Renal cortical epithelial cell (primary cell): ENCODE measurements at places on chromosomes 7 and 10.
A peak's percentile ranks its signal among the peaks of the same experiment; 100 is the strongest.

- DNase-seq: no peak
Measured at GRCh38 chr10:103613616-103614015, 120.1 kb downstream of the NEURL1 start.

DNA sequence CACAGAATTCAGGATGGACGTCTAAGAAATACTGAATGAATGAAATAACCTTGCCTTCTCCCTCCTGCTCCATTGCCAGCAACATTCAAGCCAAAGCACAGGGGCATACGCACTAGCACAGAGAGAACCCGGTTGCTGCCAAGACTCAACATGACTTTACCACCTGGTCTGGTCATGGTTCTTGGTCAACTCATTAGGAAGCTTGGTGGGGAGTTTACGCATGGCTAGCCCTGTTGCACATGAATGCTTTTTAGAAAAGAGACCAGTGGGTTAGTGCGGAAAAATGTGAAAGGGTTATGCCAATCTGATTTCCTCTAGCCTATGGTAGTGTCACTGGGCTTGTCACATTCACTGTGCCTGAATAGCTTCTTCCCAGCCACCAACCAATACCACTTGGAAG is 187.6 kb upstream of the NEBL start:
- peak; percentile 39 for DNase-seq

DNA sequence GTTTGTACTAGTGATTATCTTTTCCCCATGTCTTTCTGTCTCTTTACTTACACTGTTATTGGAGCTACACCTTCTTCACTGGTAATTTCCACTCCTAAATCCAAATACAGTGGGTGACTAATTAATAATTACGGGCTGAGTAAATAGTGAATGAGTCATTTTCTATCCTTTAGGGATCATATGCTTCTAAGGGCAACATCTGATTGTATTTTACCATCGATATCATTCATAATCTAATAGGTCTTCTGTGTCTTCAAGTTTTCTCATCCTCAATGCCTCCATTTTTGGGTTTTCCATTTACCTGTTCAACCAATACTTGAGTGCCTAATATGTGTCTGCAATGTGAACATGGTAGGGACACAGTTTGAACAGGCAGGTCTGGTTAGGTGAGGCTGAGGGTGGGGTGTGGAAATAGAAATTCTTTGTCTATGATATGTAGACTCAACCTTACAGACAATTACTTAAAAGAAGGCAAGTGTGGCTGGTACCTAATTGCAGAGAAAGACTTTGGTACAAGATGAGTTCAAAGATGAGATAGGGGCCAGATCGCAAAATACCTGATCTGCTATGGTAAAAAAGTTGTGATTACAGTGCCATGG is 5.9 kb upstream of the DHX32 start:
- peak; percentile 46 for DNase-seq

DNA sequence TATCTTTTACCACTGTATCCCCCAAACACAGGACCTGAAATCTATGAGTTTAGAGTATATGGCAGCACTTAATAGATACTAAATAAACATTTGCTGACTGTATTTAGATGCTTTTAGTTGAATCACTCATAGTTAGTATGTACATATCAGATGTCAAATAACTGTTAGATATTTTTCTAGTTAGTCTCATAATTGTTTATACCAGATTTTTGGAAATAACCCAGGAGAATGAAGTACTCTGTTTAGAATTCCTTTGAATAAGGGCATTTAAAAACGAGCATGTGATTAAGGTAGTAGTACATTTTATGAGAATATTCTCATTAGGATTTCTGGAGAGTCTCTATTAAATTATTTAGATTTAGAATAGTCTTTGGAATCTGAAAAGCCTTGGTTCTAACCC is 22.3 kb upstream of the ZEB1 start:
- no peak for DNase-seq

DNA sequence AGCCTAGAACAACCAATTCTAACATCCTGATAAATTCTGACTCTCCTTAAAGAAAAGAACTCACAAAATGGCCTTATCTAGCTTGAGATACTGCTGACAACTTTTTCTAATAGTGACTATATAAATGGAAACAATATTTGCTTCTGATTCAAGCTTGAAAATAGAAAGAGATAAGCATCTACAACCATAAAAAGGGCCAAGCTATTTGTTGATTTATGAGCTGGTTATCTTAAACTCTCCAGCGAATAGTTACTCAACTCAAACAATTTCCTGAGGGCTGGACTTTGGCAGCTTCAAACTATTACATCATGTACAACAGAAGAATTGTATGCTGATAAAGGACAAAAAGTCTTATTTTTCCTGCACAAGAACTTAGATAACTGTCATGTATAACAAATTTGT is 4.6 kb downstream of the USP54 start:
- peak; percentile 67 for DNase-seq

DNA sequence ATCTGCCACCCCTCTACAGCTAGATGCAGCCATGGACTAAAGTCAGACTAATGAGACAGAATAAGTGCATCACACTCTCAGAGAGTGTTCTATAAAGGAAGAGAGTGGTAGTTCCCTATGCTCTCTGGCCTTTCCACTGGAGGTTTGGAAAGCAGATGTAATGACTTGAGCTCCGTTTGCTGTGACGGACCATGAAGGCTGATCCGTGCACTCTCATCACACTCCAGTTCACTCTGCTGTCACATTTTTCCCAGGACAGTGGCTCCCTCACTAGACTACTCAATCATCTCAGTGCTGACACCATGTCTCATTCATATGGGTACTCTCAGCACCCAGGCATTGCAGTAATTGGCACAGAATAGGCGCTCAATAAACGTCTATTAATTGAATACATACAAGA is 20.4 kb downstream of the TRDMT1 start:
- DNase-seq: no peak

DNA sequence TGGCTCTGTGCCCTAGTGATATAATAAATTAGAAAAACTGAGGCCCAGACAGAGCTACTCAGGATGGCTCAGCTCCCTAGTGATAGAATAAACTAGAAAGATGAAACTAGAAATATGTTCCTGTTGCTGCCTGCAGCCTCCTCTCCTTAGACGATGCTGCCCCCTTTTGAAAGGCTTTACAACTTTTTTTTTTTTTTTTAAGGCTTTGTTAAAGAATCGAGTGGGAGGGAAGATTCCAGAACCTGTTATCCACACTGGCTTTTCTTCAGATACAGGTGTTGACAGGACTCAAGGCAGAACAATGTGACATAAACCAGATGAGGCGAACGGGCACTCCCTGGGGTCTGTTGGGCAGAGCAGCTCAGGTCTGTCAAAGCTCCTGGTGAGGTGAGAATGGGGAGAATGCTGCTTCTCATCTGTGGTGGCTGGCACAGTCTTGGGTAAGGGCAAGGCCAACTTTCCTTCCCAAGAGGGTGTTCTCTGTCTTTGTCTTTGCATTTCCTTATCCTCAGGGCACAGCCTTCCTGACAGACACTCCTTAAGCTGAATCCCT is 175.1 kb downstream of the COBL start:
- peak; percentile 45 for DNase-seq

DNA sequence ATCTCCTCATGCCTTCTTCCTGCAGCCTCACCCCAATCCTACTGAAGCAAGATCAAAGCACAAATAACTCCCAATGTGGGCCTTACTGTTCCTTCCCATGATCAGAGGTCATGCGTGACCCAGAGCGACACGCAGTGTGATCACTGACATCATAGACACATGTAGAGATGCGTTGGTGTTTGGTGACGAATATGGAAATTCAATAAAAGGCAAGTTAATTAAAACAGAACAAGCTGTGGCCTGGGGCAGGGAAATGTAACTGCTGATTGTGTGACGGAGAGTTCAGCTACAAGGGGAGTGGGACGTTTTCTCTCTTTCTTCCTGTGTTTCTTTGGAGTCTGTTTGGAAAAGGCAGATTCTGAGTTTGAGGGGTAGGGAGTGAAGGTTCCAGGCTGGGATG is 34.8 kb upstream of the CARD11 start:
- DNase-seq: peak; percentile 50

DNA sequence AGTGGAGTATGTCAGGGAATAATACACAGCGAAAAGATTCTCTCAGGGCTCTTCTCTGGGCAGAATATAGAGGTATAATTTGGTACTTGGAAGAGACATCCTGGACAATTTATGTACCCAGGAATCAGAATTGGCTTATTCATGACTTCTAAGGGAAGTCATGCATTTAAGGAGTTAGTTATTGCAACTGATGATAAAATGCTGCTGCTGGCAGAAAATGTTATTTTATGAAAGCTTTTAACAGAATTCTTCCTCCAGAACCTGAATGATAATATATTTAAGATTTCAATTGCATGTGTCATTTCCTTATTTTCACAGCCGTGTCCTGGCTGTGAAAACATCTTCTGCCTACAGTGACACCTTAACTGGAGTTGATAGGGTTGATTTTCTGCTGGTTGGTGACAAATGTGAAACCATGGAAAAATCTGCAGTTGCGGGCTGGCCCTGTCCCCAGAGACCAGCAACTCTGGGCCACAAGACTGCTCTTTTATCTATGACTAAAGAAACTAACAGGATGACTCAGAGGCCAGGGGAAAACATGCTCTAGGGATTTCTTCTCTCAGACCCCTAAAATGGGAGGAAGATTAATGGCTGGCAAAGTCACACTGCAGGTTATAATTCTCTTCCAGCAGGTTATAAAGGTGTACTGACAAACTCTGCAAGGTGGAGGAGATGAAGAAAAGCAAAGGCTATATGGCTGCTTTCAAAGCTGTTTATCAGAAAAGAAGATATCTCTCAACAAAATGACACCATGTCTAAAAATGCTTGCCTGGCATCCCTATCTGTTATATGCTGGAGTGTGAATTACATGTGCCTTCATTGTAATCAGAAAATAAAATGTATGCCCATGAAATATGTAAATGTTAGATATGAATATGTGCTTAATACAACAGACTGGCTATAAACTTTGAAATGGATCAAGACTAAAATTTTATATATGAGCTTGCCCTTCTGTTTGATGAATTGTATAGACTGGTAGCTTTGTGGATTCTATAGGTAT is 12.1 kb upstream of the TRUB1 start:
- peak; percentile 59 for DNase-seq

DNA sequence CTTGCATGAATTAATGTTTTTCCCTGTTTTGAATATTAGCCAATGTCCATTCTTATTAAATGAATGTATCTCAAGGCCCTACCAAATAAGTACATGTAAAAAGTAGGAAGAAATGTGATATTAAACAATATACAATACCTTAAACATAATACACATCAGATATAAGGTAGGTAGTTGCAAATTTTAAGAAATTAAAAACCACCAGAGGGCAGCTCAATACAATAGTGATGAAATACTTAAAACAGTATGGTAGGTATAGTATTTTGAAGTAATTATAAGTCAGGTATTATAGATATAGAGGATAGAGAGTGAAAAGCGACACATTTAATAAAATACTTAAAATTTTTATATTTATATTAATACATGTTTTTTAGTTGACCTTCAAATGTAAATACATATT is 43.6 kb upstream of the CDK14 start:
- peak; percentile 25 for DNase-seq

DNA sequence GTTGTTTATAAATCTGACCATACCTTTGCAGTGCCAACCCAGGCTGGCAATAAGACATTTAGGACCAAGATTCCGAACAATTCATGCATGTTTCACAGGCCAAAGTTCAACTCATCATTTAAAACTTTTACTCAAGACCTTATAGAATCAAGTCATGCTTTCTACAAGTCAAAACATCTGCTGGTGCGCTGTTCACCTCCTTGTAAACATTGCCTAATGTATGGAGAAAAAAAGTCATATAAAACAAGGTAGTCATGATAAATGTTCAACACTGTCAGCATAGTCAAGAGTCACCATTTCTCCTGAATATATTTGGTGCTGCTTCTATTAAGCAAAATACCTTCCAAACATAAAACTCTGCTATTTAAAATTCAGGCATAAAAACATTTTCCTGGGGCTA is 42.1 kb upstream of the AHR start:
- no peak for DNase-seq

DNA sequence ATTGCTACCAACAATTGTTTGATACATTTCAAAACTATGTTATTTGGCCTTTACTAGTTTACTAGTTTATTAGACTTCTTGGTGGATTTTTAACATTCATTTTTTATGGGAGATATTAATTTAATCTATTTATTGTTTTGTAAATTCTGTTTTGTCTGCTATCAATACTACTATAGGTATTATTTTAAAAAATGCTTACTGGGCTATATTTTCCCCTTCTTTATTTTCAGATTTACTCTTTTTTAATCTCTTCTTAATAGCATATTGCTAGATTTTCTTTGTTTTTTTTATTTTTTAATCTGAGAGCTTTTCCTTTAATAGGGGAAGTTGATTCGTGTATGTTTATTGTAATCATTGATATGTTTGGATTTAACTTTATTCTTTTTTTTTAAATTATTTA is 147.5 kb downstream of the CDK14 start:
- DNase-seq: no peak

GRCh38 chr10:128316925-128317324 is 190.7 kb upstream of the MKI67 start:
- no peak for DNase-seq

- DNase-seq: no peak
Measured at GRCh38 chr7:122262246-122262645, 42.3 kb downstream of the FEZF1 start.

DNA sequence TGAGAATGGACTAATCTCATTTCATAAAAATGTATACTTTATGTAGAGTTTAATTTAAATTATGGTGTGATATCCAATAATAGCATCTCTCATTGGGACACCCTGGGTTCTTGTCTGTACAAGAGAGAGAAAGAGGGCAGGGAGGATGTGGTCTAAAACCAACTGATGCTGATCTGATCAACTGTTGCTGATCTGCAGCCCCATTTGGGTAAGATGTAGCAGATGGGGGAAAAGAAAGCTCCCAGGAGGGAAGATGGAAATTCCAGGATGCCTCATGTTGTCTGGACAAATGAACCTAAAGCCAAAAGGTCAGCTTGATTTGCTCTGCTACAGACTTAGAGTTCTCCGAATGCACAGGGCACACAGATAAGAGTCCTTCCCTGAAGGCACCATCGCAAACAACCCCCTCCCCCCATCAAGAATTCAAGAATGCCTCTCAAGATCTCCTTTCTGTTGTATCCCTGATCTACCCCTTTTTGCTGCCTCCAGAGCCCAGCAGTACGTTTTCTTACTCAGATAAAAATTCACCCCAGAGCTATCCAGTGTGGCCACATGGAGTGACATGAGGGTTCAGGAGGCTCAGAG is 171.4 kb upstream of the INHBA start:
- no peak for DNase-seq

DNA sequence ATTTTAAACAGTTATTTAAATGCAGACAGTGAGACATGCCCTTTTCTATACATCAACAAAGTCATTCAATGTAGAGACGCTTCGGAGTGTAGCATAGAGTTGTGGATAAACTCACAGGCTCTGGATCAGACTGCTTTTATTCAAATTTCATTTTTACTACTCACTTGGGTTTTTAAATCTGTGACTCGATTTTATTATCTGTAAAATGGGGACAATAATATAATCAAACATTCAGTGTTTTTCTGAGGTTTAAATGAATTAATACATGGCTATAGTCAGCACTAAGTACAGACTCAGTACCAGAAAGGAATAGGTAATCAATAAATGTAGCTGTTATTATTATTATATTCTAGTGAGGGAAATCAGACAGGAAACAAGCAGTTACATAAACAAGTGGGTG is 43.4 kb downstream of the THSD7A start:
- no peak for DNase-seq

GRCh38 chr10:60799971-60800650 is 21.8 kb downstream of the CDK1 start:
- DNase-seq: no peak
